ENCODE measurements at places on chromosomes 11 and 22. TPM values are rescaled to one million over a fixed set of nuclear protein-coding genes. Genes with fewer than 3 reads are reported as not detected.

Gene CD3E
- total RNA-seq = 60.1 TPM

Gene ANGPTL5
- not detected for total RNA-seq

Gene NLRP14
- total RNA-seq = 0.17 TPM

Gene TRIM49D1
- not detected for total RNA-seq

Gene BAIAP2L2
- total RNA-seq = 1.1 TPM

Gene CLDN5
- 75.1 TPM for total RNA-seq

Gene CHRDL2
- 1.7 TPM for total RNA-seq

Gene OR8D1
- total RNA-seq = not detected

Gene CCDC89
- total RNA-seq = 0.44 TPM

Gene SYT7
- 3.7 TPM for total RNA-seq

Gene PTPN5
- total RNA-seq = 0.19 TPM

Gene CCS
- 48.2 TPM for total RNA-seq

Gene KDELR3
- 1.5 TPM for total RNA-seq

Gene NUDT8
- total RNA-seq = 6.1 TPM

Gene ENTHD1
- 0.27 TPM for total RNA-seq

Data from spleen (tissue), 13 donors.